GM12878 (cell line): ENCODE measurements at places on chromosomes 1 and 21. TPM values are rescaled to one million over a fixed set of nuclear protein-coding genes. Genes with fewer than 3 reads are reported as not detected.

GRCh38 chr1:234479310-234479559, 256 bp upstream of the TARBP1 start:
- no peak for DNase-seq

Gene CBR3
- 16.3 and 16.4 TPM in 2 replicates for polyA plus RNA-seq

Gene PEA15
- polyA plus RNA-seq: 68.2 TPM in 2 replicates

Gene CFAP74
- not detected in 2 replicates for polyA plus RNA-seq

GRCh38 chr1:45848714-45849113, 45.3 kb downstream of the MAST2 start:
- no peak for DNase-seq

Gene WDR64
- not detected in 2 replicates for polyA plus RNA-seq

DNA sequence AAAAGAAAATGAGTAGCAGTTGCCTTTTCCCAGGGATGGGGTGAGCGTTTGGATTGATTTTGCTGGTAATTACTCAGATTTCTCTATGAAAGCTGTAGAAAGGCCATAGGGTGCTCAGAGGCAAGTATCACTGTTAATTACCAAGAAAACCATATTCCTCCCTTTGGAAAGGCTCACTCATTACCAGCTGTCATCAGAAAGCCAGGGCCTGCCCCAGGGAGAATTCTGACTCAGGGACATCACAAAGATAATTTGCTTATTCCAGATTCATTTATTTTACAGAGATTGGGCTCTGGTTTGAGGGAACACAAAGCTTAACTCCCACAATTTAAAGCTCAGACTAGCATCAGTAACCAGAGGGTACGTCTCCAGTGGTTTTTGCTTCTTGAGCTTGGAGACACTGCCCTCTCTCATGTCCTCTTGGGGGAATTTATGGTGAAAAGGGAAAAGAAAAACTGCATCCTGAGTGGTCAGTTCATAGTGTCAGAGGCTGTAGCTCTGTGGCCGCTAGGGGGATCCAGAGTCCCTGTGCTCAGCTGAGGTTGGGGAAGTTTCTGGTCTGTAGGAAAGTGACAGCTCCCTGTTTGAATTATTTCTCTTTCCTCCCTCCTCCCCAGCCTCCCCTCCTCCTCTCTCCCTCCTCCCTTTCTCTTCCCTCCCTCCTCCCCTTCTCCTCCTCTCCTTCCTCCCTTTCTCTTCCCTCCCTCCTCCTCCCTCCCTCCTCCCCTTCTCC, 204.3 kb downstream of the KCNJ6 start:
- no peak for DNase-seq

Gene TUFT1
- polyA plus RNA-seq: 2.0 and 2.2 TPM in 2 replicates

Gene ECM1
- 0.66 and 0.75 TPM in 2 replicates for polyA plus RNA-seq

DNA sequence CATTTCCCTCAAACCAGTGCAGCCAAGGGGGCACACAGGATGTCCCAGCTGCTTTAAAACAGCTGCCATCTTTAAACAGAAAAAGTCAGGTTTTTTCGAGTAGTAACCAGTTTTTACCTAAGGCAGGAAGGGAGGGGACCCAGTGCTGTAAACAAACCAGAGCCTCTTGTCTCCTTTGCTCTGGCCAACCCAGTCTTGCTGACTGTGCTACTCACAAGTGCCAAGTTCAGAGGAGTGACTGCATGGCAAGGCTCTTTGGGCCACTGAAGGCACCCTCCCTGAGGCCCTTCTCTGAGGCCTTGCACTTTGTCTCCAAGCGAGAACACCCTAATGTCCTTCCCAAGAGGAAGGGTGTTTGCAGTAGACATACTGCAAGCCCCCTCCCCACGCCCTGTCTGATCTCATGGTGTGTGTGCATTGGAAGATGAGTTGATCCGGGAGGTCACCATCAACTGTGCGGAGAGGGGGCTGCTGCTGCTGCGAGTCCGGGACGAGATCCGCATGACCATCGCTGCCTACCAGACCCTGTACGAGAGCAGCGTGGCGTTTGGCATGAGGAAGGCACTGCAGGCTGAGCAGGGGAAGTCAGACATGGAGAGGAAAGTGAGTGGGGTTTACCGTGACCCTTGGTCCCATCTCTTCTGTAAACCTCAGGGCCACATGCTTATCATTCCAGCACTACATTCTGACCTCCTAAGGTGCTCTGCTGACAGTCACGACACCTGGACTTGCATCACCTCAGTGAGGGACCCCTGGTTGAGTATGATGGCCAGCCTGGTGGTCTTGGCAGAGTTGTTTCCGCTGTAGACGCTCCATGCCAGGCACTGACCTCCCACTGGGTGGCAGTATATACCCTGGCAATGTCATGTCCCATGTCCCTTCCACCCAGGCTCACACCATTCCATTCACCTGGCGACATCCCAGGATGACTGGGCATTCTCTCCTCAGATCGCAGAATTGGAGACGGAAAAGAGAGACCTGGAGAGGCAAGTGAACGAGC, 4.7 kb downstream of the DNALI1 start:
- DNase-seq: no peak

Gene OR2C3
- not detected in 2 replicates for polyA plus RNA-seq

DNA sequence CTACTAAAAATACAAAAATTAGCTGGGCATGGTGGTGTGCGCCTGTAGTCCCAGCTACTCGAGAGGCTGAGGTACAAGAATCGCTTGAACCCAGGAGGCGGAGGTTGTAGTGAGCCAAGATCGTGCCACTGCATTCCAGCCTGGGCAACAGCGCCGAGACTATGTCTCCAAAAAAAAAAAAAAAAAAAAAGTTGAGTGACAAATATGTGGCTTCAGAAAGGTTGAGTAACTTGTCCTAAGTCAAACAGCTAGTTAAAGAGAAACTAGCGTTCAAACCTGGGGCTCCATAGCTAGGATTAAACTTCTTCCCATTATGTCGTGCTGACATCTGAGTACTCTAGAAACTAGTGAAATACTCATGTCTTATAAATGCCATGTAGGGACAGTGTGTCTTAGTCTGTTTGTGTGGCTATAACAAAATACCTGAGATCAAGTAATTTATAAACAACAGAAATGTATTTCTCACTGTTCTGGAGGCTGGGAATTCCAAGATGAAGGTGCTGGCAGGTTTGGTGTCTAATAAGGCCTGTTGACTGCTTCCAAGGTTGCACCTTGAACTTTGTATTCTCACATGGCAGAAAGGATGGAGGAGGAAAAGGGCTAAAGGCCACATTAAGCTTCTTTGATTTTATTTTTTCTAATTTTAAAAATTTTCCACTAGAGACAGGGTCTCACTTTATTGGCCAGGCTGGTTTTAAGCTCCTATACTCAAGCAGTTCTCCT, 12.0 kb downstream of the AK4 start:
- no peak for DNase-seq

DNA sequence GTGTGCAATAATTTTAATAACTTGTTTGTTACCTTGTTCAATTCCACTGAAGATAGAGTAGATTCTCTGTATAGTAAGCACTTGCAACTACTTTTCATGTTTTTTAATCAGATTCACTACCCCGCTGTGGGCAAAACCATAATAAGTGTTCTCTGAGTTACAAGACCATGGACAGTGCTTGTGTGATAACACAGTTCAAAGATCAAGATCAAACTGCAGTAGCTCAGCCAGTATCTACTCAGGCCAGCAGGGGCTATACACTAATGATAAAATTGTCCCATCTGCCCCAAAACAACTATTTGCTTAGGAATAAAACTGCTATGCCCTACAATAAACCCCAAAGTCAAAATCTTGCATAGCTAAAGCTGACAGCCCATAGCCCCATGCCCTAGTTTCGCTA, 129.6 kb downstream of the LRRC7 start:
- no peak for DNase-seq

DNA sequence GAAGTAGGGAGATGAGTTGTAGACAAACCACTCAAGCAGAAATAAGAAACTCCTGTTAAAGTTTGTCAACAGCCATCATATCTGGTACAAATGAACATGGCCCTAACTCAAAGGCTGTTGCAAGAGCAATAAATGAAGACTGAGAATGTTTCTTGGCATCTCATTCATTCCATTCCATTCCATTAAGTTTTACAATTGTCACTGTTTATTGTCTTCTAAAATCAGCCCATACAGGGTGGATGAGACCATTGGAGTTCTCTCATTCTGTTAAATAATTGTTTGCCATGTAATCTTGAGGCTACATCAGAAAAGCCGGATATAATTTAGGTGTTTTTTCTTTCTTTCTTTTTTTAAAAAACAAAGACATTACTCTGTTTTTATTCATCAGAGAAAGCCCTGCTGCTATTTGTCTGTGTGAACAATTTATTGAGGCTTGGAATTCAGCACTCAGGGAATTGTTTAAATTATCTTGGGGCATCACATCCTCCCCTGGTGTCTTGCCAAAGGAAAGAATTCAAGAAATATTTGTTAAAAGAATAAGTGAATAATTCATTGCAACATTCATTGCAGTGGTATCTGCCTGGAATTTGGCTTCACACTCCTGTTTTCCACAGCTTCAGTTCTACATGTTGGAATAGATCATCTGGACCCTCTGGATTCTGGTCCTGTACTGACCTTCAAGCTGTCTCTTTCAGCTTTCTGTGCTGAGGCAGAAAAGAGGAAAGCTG, 604.5 kb downstream of the PLPP3 start:
- DNase-seq: no peak

Gene EVA1C
- not detected in 2 replicates for polyA plus RNA-seq

GRCh38 chr1:3461238-3461933, 6.9 kb downstream of the ARHGEF16 start:
- DNase-seq: no peak

DNA sequence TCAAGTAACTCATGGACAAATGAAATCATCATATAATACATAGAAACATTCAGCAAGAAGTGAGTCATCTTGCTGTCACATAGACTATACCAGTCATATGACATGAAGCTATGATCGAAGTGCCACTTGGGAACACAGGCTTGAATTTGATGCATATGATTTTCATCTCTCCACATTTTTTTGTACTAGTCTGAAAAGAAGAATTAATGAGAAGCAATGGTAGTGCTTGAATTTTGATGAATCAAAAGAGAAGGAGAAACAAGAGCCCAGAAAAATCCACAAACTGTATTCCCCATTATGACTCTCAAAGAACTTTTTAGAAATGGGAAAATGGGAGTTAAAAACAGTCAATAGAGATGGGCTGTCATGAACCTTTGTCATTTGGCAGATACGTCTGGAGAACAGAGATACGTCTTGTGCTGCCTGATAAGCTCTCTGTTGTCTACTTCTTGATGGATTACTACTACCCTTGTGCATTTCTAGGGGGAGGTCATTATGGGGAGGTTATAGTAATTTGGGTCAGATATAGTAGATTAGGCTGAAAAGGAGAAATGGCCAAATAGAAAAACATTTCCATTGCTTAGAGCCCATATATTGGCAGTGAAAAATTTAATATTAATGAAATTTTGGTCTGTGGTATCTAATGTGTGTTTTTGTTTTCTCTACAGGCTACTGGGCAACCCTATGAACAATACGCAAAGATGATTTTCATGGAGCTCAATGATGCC, 8.0 kb upstream of the LEPR start:
- no peak for DNase-seq
